ENCODE measurements at places on chromosomes 1 and 21.

DNA sequence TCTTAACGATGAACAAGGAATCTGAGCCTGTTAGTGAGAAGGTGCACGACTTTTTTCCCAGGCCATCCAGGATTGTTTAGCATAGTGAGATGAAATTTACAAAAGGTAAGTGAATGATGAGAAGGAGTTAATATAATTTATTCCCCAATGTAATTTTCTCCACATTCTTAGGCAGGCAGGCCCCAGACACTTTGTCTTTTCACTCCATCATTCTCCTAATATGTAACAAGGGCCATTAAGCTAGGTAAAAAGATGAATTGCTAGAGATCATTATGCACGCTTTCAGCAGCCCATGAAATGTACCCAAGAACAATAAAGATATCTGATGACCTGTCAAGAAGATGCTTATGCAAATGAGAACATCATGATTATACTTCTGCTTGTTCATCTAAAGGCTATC is 24.1 kb downstream of the NIBAN1 start:
- no peaks in the 10 kb centered on the region for H3K27me3 ChIP-seq
- H3K27ac ChIP-seq: no peak overlapping the region
- peaks cover 20% of the 10 kb centered on the region for H3K4me1 ChIP-seq
- no peaks in the 10 kb centered on the region for H3K36me3 ChIP-seq
- no peak for DNase-seq
- no peak overlapping the region for H3K4me3 ChIP-seq

- H3K36me3 ChIP-seq: peaks cover 73% of the 10 kb centered on the region
- no peak overlapping the region for H3K4me3 ChIP-seq
- H3K4me1 ChIP-seq: no peaks in the 10 kb centered on the region
- DNase-seq: no peak
- no peaks in the 10 kb centered on the region for H3K27me3 ChIP-seq
Observed at GRCh38 chr1:156796340-156797097, 20.1 kb downstream of the SH2D2A start.

DNA sequence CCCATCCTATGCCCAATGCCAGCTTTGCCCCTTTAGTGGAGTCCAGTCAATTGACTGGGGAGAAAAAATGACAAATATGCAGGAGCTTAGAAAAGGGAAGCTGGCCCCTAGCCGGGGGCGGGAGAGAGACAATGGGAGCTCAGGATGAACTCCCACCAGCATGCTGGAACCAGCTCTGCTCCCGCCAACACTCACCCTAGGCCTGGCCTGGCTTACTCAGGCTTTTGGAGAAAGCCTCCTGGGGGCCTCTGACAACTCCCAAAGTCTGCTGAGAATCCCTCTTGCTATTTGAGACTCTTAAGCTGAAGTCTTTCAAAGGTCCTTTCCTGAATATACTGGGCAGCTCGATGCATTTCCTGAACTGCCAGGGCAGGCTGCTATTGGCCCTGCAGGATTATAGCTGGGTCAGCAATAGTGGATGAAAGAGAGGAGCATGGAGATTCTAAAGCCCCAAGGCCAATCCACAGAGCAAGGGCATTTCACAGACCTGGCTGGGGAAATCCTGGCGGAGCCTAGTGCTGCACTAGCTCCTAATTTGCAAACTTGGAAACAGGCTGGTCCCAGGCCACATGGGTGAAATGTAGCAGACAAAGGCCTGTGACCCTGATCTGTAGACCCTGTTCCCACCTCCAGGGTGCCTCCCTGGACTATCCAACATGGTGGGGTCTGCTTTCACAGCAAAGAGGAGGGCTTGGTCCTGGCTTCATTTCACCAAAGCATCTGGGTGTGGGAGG is 35.7 kb upstream of the CLSTN1 start:
- DNase-seq: no peak
- peaks cover 6% of the 10 kb centered on the region for H3K36me3 ChIP-seq
- no peak overlapping the region for H3K4me3 ChIP-seq
- no peaks in the 10 kb centered on the region for H3K27me3 ChIP-seq

DNA sequence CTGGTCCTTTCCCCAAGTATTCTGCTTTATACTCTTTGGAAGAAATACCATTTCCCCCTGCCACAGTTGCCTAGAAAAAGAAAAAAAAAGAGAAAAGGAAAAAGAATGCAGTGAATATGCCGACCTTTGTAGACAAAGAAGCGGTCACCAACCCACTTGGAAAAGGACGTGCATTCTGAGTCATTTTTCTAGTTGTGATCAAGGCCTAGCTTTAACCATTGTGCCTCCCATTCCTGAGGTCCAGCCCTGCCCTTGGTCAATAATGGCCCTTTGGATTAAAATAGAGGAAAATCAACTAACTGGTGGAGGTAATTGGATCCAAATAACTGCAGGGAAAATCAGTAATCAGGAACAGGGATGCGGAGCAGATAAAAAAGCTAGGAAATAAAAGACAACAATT is 24.8 kb downstream of the S1PR1 start:
- no peak overlapping the region for H3K27ac ChIP-seq
- no peaks in the 10 kb centered on the region for H3K4me1 ChIP-seq
- no peaks in the 10 kb centered on the region for H3K36me3 ChIP-seq
- no peaks in the 10 kb centered on the region for H3K27me3 ChIP-seq
- no peak overlapping the region for H3K4me3 ChIP-seq

DNA sequence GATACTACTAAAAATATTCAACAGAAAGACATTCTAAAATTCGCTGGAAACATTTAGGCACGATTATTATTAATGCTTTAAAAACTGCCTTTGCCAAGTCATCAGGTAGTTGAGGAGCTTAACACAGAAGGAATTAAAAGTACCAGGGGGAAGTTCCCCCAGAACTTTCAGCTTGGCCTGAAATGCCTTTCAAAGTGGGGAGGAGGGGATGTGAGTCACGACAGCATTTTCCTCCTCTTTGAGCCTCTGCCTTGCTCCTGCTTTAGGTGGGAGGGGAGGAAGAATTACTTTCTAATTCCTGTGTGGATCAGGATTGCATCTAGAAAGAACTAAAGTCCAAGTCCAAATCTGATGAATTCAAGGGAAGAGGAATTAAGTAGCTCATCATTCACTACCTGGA is 183.7 kb downstream of the CLIC6 start:
- H3K4me1 ChIP-seq: peaks cover 22% of the 10 kb centered on the region
- no peaks in the 10 kb centered on the region for H3K27me3 ChIP-seq
- H3K36me3 ChIP-seq: peaks cover 87% of the 10 kb centered on the region
- no peak for DNase-seq
- H3K27ac ChIP-seq: no peak overlapping the region
- H3K4me3 ChIP-seq: no peak overlapping the region

DNA sequence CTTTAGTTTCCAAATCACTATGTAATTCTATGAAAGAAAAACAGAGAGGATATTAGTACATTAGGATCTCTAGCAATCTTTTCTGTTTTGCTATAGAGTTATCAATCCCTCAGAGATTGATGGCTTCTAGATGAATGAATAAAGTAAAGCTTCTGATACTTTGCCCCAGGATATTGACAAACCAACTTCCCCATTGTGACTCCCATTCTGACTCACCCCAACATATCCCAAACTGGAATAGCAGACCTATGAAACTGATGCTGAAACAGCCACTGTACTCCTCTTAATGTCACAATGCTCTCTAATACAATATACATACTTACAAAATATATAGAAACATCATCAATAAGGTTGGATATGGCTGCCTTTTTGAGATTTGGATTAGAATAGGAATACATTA is 442.1 kb upstream of the NR5A2 start:
- no peak for DNase-seq
- H3K36me3 ChIP-seq: no peaks in the 10 kb centered on the region
- H3K27me3 ChIP-seq: no peaks in the 10 kb centered on the region
- no peak overlapping the region for H3K4me3 ChIP-seq
- H3K27ac ChIP-seq: no peak overlapping the region

GRCh38 chr1:46244656-46245371 is 2.7 kb upstream of the RAD54L start:
- no peak for DNase-seq
- H3K27me3 ChIP-seq: no peaks in the 10 kb centered on the region
- H3K4me3 ChIP-seq: no peak overlapping the region
- H3K4me1 ChIP-seq: peaks cover 35% of the 10 kb centered on the region
- no peak overlapping the region for H3K27ac ChIP-seq

DNA sequence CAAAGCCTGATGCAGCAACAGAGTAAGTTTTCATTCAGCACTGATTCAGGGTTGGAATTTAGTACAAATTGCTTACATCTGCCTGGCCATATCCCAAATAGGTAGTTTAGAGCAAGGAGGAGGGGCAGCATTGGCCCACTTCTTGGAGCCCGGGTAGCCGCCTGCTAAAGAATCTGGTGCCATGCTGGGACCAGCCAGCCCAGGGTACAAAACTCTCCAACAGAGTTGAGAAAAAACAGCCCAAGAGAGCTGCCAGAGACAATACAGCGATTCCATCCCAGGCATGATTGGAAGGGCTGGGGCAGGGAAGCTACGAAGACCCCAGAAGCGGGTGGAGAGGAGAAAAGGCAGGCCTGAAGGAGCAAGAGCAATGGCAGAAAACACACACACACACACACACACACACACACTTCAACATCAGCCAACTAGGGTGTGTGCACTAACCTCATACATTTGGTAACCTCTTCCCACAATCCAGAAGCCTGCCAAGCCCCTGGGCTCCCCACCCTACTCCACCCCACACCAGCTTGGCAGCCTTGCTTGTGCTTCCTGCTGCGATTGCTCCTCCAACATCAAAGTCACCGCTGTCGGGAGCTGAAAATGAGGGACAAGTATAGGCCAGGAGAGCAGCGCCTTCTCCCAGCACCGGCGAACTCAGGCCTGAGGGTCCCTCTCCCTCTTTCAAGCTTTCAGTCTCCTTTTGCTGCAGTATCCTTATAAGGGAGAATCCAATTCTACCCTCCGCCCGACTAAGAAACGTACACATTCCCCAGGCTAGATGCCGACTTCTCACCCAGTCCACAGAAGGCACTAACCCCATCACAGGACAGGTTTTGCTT is 1.2 kb downstream of the PIK3C2B start:
- peak overlapping the region; percentile 75 for H3K4me3 ChIP-seq
- DNase-seq: no peak
- peaks cover 58% of the 10 kb centered on the region for H3K4me1 ChIP-seq
- no peaks in the 10 kb centered on the region for H3K27me3 ChIP-seq

DNA sequence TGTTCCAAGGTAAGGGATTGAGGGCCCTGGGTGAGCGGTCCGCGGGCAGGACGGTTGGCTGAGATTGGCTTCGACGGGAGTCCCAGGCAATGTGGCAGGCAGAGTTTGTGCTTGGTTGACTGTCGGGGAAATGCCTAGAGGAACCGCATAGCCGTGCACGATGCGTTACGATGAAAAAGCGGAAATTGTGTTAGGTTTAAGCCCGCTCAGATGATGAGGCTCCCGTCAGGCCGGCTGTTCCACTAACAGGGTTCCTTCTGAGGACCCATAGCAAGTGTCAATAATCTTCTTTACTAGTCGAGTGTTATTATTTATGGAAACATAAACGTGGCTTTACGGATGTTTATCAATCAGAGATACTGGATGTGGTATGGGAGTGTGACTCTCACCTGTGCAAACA is 117.8 kb upstream of the COL6A1 start:
- no peak overlapping the region for H3K27ac ChIP-seq
- H3K4me3 ChIP-seq: no peak overlapping the region
- H3K36me3 ChIP-seq: no peaks in the 10 kb centered on the region
- H3K27me3 ChIP-seq: no peaks in the 10 kb centered on the region
- no peaks in the 10 kb centered on the region for H3K4me1 ChIP-seq
- DNase-seq: no peak

- H3K4me1 ChIP-seq: peaks cover 18% of the 10 kb centered on the region
- H3K4me3 ChIP-seq: no peak overlapping the region
- H3K27me3 ChIP-seq: no peaks in the 10 kb centered on the region
- DNase-seq: no peak
- no peak overlapping the region for H3K27ac ChIP-seq
- peaks cover 49% of the 10 kb centered on the region for H3K36me3 ChIP-seq
Observed at GRCh38 chr21:36750576-36750959, 51.7 kb downstream of the SIM2 start.

- no peak overlapping the region for H3K27ac ChIP-seq
- DNase-seq: no peak
- no peaks in the 10 kb centered on the region for H3K36me3 ChIP-seq
- no peaks in the 10 kb centered on the region for H3K27me3 ChIP-seq
- no peak overlapping the region for H3K4me3 ChIP-seq
Observed at GRCh38 chr1:235013512-235013911, 115.1 kb downstream of the TOMM20 start.

DNA sequence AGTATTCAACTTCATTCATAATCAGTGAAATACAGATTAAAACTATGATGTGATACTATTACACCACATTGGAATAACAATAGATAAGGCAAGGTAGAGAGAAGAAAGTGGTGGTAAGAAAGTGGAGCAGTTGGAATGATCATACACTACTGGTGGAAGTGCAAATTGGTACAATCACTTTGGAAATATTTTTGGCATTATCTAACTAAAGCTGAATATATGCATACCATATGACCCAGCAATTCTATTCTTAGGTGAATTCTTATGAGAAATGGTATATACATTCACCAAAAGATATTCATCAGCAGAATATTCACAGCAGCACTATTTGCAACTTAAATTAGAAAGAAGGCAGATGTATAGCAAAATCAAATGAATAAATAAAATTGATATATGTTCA is 21.4 kb upstream of the PTPRC start:
- DNase-seq: no peak
- no peak overlapping the region for H3K4me3 ChIP-seq
- H3K36me3 ChIP-seq: no peaks in the 10 kb centered on the region
- no peak overlapping the region for H3K27ac ChIP-seq

GRCh38 chr1:167671727-167672511 is 41.9 kb downstream of the RCSD1 start:
- DNase-seq: no peak
- no peak overlapping the region for H3K27ac ChIP-seq
- no peak overlapping the region for H3K4me3 ChIP-seq
- H3K4me1 ChIP-seq: peaks cover 62% of the 10 kb centered on the region
- no peaks in the 10 kb centered on the region for H3K36me3 ChIP-seq
- H3K27me3 ChIP-seq: no peaks in the 10 kb centered on the region

Data from esophagus squamous epithelium (tissue), 5 donors.